ENCODE measurements at places on chromosomes 7 and 10. TPM values are rescaled to one million over a fixed set of nuclear protein-coding genes. Genes with fewer than 3 reads are reported as not detected.

GRCh38 chr7:30980194-30980593 lies 16.4 kb downstream of the GHRHR start:
- DNase-seq: no peak
- no peak overlapping the region for H3K27ac ChIP-seq
- peaks cover 13% of the 10 kb centered on the region for H3K4me1 ChIP-seq
- no peaks in the 10 kb centered on the region for H3K36me3 ChIP-seq
- H3K27me3 ChIP-seq: no peaks in the 10 kb centered on the region
- H3K4me3 ChIP-seq: no peak overlapping the region

GRCh38 chr10:11414314-11415038 lies 197.0 kb downstream of the USP6NL start:
- DNase-seq: no peak
- no peaks in the 10 kb centered on the region for H3K36me3 ChIP-seq
- H3K4me3 ChIP-seq: no peak overlapping the region
- no peaks in the 10 kb centered on the region for H3K4me1 ChIP-seq
- H3K27ac ChIP-seq: no peak overlapping the region

- no peaks in the 10 kb centered on the region for H3K36me3 ChIP-seq
- H3K27ac ChIP-seq: no peak overlapping the region
- H3K27me3 ChIP-seq: no peaks in the 10 kb centered on the region
- H3K4me1 ChIP-seq: no peaks in the 10 kb centered on the region
- H3K4me3 ChIP-seq: no peak overlapping the region
- DNase-seq: no peak
Measured at GRCh38 chr7:140592964-140593671, 47.5 kb downstream of the DENND2A start.

The SPDYE11 gene
- not detected for total RNA-seq

DNA sequence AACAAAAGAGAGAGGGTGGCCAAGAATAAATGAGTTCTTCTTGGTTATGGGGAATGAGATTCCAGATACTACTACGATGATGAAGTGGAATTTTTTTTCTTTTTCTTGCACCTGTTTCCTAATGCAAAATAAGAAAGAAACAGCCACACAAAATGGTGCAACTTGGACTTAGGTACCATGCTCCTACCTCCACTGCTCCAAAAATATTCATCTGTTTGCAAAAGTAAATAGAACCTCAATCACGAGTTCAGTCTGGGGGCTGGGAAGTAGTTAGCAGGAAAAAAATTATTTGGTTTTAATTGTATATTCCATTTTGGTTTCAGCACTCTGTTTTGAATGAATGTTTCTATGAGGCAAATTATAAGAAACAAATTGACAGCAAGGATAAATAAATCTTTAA lies 73.5 kb downstream of the SLC25A13 start:
- H3K4me3 ChIP-seq: no peak overlapping the region
- H3K27ac ChIP-seq: no peak overlapping the region
- H3K4me1 ChIP-seq: peaks cover 3% of the 10 kb centered on the region
- no peaks in the 10 kb centered on the region for H3K27me3 ChIP-seq
- DNase-seq: no peak

DNA sequence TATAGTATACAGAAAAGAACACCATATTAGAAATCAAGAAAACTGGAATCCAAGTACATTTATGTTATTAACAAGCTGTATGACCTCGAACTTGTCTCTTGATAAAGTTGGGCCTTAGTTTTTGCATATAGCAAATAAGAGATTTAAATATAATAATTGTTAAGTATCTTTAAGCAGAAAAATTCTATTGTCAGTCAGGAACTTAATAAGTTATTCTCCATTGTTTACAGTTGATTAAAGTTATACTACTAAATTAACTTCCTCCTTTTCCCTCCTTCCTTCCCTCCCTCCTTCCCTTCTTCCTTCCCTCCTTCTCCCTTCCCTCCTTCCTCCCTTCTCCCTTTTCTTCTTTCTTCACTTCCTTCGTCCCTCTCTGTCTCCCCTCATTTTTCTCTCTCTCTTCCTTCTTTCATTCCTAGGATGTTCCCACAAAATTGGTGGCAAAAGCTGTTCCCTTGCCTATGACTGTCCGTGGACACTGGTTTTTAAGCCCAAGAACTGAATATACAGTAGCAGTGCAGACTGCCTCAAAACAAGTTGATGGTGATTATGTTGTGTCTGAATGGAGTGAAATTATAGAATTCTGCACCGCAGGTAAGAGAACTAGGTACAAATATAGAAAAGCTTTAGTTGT lies 59.7 kb downstream of the PHYHIPL start:
- no peaks in the 10 kb centered on the region for H3K27me3 ChIP-seq
- H3K36me3 ChIP-seq: no peaks in the 10 kb centered on the region
- H3K27ac ChIP-seq: no peak overlapping the region
- no peak for DNase-seq

The CDK6 gene
- total RNA-seq: 7.3 TPM

GRCh38 chr10:101619983-101620382 lies 31.9 kb downstream of the DPCD start:
- peaks cover 65% of the 10 kb centered on the region for H3K36me3 ChIP-seq
- H3K27ac ChIP-seq: no peak overlapping the region
- H3K27me3 ChIP-seq: no peaks in the 10 kb centered on the region
- no peaks in the 10 kb centered on the region for H3K4me1 ChIP-seq

GRCh38 chr10:126101325-126101724 lies 205.0 kb downstream of the FANK1 start:
- no peaks in the 10 kb centered on the region for H3K4me1 ChIP-seq
- no peak overlapping the region for H3K4me3 ChIP-seq
- no peak for DNase-seq
- no peak overlapping the region for H3K27ac ChIP-seq
- no peaks in the 10 kb centered on the region for H3K36me3 ChIP-seq
- H3K27me3 ChIP-seq: no peaks in the 10 kb centered on the region

The ITGB8 gene
- total RNA-seq: 7.9 TPM

- H3K4me3 ChIP-seq: no peak overlapping the region
- no peak overlapping the region for H3K27ac ChIP-seq
- H3K27me3 ChIP-seq: no peaks in the 10 kb centered on the region
- H3K4me1 ChIP-seq: no peaks in the 10 kb centered on the region
Measured at GRCh38 chr10:28385748-28386502, 83.1 kb upstream of the MPP7 start.

The CHST15 gene
- 20.4 TPM for total RNA-seq

The GPNMB gene
- total RNA-seq: 46.4 TPM

GRCh38 chr7:122268101-122268500 lies 36.4 kb downstream of the FEZF1 start:
- no peak overlapping the region for H3K4me3 ChIP-seq
- no peaks in the 10 kb centered on the region for H3K36me3 ChIP-seq
- no peaks in the 10 kb centered on the region for H3K4me1 ChIP-seq
- H3K27ac ChIP-seq: no peak overlapping the region
- no peaks in the 10 kb centered on the region for H3K27me3 ChIP-seq
- DNase-seq: no peak

- peak; percentile 35 for DNase-seq
- no peak overlapping the region for H3K4me3 ChIP-seq
- no peak overlapping the region for H3K27ac ChIP-seq
- H3K27me3 ChIP-seq: no peaks in the 10 kb centered on the region
- H3K4me1 ChIP-seq: peaks cover 3% of the 10 kb centered on the region
- H3K36me3 ChIP-seq: no peaks in the 10 kb centered on the region
Measured at GRCh38 chr10:43938810-43939209, 290.1 kb upstream of the ZNF32 start.

DNA sequence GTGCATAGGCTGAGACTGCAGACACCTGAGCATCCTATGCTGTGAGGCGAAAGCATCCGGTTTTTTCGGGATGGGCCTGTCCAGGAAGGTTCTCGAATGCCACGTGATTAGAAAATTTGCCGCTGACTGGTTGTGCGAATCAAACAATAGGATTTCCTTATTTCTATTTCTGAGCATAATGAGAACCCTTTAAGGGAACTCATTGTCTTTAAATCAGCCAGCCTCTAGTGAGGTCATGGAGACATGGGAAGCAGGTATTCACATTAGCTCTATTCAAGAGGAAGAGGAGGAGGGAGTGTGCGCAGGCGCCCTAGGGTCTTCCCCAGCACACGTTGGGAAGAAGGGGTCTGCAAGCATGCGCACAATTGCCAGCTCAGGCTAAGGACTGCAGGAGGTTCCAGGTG lies 5.6 kb downstream of the GIMAP1 start:
- DNase-seq: no peak
- no peak overlapping the region for H3K4me3 ChIP-seq
- H3K27me3 ChIP-seq: no peaks in the 10 kb centered on the region
- no peaks in the 10 kb centered on the region for H3K36me3 ChIP-seq
- H3K4me1 ChIP-seq: no peaks in the 10 kb centered on the region
- no peak overlapping the region for H3K27ac ChIP-seq

The LRIT1 gene
- not detected for total RNA-seq

DNA sequence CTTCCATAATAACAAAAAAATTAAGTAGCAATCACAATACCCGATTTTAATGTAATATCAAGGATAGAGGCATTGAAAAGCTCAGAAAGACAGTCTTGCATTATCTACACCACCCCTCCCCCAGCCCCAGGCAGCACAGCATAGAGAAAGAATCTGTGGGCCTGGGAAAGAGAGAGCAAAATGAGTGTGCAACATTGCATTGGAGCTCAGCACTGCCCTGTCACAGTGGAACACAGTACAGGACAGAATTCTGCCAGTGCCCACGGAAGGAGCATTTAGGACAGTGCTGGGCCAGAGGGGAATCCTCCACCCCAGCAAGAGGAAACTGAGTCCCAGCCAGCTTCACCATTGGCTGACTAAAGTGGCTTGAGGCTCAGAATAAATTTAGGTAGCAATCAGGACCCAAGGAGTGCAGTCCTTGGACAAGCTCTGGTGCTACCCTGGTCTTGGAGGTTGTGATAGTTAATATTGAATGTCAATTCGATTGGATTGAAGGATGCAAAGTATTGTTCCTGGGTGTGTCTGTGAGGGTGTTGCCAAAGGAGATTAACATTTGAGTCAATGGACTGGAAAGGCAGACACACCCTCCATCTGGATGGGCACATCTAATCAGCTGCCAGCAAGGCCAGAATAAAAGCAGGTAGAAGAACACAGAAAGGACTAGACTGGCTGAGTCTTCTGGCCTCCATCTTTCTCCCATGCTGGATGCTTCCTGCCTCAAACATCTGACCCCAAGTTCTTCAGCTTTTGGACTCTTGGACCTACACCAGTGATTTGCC lies 234.4 kb downstream of the ANK3 start:
- no peak overlapping the region for H3K4me3 ChIP-seq
- no peak overlapping the region for H3K27ac ChIP-seq
- DNase-seq: no peak
- no peaks in the 10 kb centered on the region for H3K27me3 ChIP-seq
- H3K36me3 ChIP-seq: no peaks in the 10 kb centered on the region

The GPR158 gene
- not detected for total RNA-seq

The CCDC136 gene
- 0.64 TPM for total RNA-seq

The DBF4 gene
- not detected for total RNA-seq

DNA sequence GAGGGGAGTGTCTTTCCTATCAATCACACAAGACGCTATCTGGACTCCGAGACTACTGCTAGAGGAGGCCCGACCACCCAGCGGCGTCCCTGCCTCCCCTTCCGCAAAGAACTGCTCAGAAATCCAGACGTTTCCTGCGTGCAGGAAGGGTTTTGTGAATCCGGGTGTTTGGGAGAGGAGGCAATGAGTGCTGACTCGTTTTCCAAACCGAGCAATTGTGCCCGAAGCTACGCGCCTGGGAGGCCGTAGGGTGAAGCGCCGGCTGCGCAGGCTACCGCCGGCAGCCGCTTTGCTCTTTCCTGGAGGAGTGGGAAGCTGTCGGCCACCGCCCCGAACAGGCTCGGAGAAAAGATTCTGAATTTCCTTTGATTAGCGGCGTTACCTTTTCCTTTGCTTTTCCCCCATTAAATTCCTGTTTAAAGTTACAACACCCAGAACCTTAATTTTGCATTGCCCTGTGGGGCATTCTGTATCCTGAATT lies 5.3 kb downstream of the VAX1 start:
- DNase-seq: no peak
- peaks cover 20% of the 10 kb centered on the region for H3K27me3 ChIP-seq
- no peaks in the 10 kb centered on the region for H3K36me3 ChIP-seq
- no peak overlapping the region for H3K27ac ChIP-seq
- H3K4me1 ChIP-seq: peaks cover 12% of the 10 kb centered on the region
- H3K4me3 ChIP-seq: no peak overlapping the region

- peak overlapping the region; percentile 76 for H3K27ac ChIP-seq
- H3K27me3 ChIP-seq: no peaks in the 10 kb centered on the region
- no peak for DNase-seq
- H3K36me3 ChIP-seq: no peaks in the 10 kb centered on the region
- peaks cover 12% of the 10 kb centered on the region for H3K4me1 ChIP-seq
Measured at GRCh38 chr7:2812831-2813230, 31.3 kb downstream of the GNA12 start.

DNA sequence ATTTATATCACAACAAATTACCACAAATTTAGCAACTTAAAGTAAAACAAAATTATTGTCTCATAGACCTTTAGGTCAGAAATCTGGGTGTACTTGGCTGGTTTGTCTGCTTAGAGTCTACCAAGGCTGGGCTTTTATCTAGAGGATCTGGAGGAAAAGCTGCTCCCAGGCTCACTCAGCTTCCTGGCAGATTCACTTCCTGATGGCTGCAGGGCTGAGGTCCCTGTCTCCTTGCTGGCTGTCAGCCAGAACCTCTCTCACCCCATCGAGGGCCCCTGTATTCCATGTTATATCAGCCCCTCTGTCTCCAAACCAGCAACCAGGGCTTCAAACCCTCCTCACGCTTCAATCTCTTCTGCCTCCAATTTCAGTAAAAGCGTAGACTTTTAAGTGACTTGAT lies 734.9 kb downstream of the NRG3 start:
- no peaks in the 10 kb centered on the region for H3K4me1 ChIP-seq

DNA sequence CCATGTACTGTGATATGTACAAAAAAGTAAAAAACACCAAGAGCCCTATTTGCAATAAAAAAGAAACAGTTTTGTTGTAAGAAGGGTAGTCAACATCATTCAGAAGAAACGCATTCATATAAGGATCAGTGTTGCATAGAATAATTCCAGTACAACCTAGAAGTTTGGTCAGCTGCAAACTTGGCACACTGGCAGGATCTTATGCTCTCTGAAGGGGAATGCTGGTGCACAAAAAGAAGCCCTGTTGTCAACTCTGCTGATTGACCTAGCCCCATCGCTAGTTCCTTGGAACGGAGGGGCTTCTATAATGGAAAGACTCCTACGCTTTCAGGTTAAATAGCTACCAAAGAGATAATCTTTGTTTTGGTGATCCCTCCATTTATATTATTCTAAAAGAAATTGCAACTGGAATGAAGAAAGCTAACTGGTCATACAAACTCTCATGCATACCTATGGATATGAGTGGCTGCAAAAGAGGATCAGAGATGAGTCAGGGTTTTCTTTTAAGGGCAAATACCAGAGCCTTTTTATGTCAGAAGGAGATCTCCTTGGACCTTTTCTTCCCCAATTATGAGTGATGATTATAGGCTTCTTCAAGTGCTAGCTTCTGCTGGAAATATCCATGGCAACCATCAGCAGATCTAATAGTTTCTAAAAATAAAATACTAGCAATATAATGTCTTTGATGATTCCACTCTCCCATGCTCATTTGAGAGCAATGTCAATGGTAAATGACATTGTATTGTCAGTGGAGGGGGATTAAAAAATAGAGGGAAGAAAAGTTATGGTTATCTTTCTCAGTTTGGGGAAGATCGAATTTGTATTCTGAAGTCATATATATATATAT lies 312.4 kb upstream of the CACNA2D1 start:
- H3K4me1 ChIP-seq: no peaks in the 10 kb centered on the region
- H3K27ac ChIP-seq: no peak overlapping the region
- DNase-seq: no peak
- H3K4me3 ChIP-seq: no peak overlapping the region
- H3K27me3 ChIP-seq: no peaks in the 10 kb centered on the region
- no peaks in the 10 kb centered on the region for H3K36me3 ChIP-seq

Measured in ascending aorta (tissue), 2 donors.